ENCODE measurements at places on chromosomes 11 and 22.
A peak's percentile ranks its signal among the peaks of the same experiment; 100 is the strongest.

DNA sequence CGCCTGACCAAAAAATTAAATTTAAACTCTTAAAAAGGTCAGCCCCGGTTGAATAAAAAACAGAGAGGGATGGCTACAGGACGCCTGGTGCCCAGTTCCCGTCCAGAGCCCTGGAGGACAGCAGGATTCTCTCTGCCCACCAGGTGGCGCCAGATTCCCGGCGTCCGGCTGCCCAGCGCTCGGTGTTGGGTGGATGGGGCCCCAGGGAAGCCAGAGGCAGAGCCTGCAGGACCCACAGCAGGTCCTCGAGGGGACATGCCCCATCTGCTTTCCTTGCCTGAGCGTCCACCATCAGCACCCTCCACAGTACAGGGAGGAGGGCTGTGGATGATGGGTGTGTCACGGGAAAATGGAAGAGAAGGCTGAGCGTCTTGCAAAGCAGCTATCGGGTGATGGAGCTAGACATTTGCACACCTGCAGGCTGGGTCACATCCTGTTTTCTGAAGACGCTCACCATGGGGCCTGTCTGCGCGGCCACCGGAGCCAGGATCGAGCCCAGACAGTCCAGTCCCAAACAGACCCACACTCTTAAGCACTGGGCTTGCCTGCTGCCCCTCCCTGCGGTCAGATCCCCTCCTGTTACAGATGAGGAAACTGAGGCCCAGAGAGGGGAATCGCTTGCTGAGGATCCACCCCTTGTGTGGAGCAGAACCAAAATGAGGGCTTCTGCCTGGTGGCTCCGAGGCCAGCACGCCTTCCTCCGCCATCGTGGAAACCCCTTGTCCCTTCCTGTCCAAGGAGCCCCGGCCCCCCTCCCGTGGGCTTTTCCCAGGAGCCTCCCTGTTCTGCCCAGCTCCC is 18.5 kb upstream of the CBX7 start:
- peak; percentile 87 for ATAC-seq

DNA sequence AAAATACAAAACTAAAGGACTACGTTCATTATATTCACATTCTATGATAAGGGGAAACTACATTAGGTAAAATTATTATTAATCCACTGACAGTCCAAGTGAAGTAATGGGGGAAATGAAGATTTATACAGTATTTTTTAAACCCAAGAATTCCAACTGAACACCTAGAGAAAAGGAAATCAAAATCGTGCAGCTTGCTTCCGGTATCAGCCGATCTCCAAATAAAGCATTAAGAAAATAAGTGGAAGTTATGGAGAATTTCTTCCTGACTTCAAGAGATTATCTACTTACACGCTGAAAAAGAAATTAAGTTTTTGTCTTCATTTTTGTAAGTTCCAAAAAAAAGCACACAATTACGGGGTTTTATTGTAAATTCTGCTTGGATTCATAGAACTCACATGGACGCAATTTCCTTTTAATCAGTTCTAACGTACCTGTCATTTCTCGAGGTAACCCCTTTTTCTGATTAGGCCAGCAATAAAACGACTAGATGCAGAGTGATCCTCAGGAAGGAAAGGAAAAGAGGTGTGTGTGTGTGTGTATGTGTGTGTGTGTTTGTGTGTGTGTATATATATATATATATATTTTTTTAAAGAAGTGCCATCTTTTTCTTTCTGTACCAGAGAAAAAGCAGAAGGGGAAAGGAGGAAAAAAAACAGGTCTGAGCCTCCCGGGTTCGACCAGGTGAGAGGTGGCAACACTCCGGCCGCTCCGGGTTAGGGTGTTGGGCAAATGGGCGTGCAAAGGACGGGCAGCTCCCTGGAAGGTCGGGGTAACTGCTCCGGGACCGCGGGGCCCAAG is 1.1 kb downstream of the ZBTB44 start:
- no peak for ATAC-seq

GRCh38 chr22:46239261-46240048 is 10.6 kb downstream of the CDPF1 start:
- no peak for ATAC-seq

GRCh38 chr11:6813656-6814055 is 14.2 kb upstream of the OR6A2 start:
- ATAC-seq = no peak

DNA sequence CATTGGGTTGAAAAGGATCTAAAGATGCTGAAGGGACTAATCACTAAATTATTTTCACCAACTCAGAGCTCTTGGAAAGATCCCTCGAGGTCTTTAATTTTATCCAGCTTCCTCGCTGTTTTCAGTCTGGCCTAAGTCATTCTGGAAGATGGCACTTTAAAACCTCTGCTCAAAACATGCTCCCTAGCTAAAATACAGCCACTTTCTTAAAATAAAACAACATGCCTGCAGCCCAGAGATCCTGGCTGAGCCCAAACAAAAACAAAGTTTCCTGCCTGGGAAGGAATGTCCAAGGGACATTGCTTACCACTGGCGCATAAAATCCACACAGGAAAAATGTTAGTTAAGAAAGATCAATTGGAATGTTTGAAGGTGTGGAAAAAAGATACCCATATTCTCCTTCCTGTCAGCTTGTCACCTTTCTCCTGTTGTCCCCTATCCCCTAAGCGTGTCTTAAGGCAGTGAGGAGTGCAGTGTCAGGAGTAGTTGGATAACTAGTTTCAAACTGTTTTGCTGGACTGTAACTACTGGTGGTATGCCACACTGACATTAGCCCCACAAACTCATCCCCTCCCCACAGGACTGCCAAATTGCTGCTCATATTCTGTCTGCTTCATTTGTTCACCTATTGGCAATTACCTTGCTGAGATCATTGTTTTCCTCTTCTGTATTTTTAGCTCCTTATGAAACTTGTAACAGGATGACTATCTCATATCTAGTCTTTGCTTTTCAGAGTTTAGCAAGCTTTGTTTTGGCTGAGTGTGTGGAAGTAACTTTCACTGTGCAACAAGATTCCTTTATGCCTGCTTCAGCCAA is 108.3 kb upstream of the SESN3 start:
- no peak for ATAC-seq

- no peak for ATAC-seq
These were observed 133.0 kb upstream of the CSNK2A3 start for GRCh38 chr11:11486002-11486401.

- no peak for ATAC-seq
These were observed 91.4 kb upstream of the BIRC3 start for GRCh38 chr11:102225689-102226568.

GRCh38 chr11:113773092-113773415 is 438 bp downstream of the ZW10 start:
- ATAC-seq = no peak

DNA sequence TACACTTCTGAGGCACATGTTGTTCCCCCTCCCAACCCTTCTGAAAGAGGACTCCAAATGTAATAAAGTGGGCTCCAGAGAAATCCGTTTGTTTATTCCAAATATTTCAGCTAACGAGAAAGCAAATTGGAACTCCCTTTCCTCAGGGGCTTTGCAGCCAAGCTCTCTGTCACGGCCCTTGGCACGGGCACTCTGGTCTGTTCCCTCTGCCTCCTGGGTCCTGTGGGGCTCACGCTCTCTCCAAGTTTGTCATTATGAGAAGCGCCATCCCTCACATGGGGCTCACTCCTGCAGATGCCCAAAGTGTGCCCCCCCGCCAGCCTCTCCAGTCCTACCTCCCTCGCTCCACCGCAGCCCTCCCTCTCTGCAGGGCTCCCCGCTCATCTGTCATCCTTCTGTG is 125.4 kb upstream of the POU2AF2 start:
- ATAC-seq = no peak

- ATAC-seq = peak; percentile 74
These were observed 107.0 kb downstream of the FAM76B start for GRCh38 chr11:95682552-95682951.

DNA sequence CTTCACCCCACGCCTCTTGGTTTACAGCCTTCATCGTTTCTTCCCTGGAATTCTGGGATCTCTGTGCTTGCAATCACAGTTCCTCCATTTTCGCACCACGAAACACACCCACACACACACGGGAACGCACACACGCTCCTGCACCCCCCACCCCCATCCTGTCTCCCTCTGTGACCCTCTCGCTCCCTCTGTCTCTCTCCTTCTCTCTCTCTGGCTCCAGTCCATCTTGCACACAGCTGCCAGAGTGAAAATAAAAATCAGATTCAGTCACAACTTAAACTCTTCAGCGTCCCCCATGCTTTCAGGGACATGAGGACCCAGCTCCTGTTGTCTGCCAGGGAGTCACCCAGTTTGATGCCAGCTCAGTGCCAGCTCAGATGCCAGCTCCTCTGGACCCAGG is 3.0 kb downstream of the GAL start:
- ATAC-seq = no peak

- ATAC-seq = no peak
These were observed 23.2 kb downstream of the MEI1 start for GRCh38 chr22:41722496-41722895.

DNA sequence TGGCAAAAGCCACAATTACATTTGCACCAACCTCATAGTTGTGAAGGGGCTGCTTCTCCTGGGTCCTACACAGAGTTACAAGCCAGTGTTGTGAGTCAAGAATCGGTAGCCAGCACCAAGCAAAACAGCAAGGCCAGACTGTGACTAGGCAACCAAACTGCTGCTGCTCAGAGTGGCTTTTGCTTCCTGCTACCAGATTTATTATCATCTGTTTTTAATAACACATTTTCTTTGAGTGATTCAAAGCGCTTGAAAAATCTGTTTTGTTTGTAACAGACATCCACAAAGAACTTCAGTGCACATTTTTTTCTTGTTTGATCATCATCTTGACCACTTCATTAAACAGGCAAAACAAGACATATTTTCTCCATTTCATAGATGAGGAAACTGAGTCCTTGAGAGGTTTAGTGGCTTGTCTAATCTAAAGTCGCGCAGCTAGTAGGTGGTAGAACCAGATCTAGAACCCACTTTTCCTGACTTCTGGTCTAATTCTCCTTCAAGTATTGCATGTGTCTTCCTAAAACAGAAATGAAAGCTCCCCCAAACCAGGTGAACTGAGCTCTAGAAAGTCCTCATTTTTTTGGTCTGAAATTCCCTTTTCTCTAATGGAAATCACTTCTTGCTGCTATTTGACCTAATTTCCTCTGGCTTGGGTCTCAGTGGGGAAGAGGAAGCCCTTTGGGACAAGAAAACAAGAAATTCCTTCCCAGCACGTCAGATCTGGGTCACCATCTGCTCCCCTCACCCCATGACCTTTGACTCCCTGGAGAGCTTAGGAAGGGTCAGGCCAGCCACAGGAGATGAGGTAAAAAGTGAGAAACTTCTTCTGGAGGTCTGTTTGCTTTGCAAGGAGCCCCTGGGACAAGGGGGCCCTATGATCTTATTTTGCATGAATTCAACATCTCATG is 39.9 kb downstream of the CWC15 start:
- ATAC-seq = no peak

DNA sequence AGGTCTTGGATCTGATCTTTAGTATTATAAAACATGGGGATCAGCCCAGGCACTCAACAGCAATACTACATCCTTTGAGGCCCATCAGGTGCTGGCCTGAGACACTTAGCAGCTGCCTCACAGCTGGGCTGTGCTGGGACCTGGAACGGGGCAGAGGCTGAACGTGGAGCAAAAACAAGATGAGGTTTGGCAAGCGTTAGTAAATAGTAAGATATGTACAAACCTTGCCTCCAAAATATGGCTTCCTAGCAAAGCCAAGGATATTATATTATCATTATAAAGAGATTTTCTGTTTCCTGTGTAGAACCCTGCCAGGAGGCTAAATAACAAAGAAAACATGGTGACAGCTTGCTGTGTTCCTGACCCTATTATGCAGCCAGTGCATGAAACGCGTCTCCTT is 60.0 kb upstream of the SPON1 start:
- no peak for ATAC-seq

- ATAC-seq = no peak
These were observed 664.3 kb downstream of the BRD1 start for GRCh38 chr22:49163258-49163959.

DNA sequence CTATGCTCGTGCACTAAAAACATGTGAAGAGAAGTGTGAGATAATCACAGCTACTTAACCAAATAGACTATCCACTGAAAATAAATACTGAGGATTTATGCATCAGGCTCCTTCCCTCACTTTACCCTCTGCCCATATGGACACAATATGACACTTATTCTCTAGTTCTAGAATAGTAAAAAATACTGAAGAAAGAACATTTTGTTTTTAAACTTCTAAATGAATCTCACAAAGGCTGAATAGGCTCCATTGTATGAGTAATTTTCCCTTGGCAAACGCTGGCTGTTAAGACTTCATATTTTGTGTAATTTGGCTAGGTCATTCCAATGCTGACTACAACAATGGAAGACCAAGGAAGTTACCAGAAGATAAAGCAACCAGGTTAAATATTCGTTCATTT is 9.9 kb downstream of the HPS5 start:
- no peak for ATAC-seq

DNA sequence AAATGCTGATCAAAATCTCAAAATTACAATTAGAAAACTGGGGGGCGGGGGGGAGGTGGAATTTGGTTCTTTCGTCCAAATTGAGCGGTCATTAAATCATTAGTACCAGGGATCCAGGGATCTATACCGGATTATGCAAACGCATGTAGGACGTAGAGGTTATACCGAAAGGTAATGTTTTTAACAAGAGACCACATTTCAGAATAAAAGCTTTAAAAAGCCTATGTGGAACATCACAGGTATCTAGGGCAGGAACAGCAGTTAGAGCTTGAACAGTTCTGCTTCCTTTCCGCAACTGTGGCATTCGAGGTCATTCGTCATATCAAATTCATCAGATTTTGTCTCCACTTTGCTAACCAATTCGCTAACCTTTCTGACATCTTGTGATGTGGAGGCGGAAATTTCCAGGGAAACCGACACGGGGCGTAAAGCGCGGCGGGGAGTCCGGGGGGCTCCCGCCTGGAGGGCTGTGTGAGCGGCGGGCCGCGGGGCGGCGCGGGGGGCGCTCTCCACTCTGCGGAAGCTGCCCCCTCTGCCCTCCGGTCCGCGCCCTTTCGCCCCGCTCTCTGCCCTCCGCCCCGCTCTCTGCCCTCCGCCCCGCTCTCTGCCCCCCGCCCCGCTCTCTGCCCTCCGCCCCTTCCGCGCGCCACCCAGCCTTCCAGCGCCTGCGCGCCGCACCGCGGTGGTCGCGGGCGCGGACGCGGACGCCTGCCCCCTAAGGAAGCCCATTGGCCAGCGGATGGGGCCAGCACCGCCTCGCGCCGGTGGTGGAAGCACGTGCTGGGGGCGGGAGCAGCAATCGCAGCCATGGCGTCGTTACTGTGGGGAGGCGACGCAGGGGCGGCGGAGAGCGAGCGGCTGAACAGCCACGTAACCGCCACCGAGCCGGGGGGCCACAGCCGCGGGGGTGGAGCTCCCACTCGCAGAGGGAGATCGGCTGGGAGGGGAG is at the start of gene DDX25:
Gene DDX25 (plus strand): TSS at position 798 of the 949 bp plus-strand sequence. CDS start 10 bp downstream, at position 808.
- ATAC-seq = peak; percentile 9

GRCh38 chr11:109851780-109852390 is 241.3 kb upstream of the ZC3H12C start:
- ATAC-seq = no peak

DNA sequence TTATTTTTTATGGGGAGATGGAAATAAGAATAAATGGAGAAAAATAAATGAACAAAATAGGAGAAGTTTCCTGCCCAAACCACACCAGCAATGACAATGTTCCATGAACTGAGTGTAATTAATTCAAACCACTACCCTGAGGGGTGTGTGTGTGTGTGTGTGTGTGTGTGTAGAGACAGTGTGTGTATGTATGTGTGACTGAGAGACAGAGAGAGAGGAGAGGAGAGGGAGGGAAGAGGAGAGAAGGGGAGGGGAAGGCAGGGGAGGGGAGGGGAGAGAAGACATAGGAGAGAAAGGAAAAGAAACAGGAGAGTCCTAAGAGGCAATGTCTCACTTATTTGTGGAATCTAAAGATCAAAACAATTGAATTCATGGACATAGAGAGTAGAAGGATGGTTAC is 65.0 kb upstream of the POU2AF1 start:
- ATAC-seq = no peak

All from activated CD4-positive, CD25-positive, alpha-beta regulatory T cell treated with anti-CD3 and anti-CD28 coated beads, Interleukin-2, amount 50 U/mL, for 24 hours (primary cell).